ENCODE measurements at places on chromosomes 5 and 9.

DNA sequence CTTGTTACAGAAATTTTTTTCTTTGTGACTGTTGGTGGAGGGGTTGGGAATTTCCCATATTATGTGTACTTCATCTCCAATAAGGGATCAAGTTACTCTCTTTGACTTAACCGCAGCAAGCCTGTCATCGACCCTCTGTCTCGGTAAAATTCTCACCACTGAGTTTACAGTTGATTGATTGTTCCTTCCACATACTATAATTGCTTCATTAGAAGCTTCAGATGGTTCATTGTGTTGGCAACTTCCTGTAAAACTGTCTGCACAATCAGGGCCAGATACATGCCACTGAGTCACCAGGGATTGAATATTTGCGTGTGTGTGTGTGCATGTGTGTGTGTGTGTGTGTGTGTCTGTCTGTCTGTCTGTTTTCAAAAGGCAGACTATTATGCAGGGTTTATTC, 176.6 kb downstream of the ZNF462 start:
- DNase-seq = no peak

DNA sequence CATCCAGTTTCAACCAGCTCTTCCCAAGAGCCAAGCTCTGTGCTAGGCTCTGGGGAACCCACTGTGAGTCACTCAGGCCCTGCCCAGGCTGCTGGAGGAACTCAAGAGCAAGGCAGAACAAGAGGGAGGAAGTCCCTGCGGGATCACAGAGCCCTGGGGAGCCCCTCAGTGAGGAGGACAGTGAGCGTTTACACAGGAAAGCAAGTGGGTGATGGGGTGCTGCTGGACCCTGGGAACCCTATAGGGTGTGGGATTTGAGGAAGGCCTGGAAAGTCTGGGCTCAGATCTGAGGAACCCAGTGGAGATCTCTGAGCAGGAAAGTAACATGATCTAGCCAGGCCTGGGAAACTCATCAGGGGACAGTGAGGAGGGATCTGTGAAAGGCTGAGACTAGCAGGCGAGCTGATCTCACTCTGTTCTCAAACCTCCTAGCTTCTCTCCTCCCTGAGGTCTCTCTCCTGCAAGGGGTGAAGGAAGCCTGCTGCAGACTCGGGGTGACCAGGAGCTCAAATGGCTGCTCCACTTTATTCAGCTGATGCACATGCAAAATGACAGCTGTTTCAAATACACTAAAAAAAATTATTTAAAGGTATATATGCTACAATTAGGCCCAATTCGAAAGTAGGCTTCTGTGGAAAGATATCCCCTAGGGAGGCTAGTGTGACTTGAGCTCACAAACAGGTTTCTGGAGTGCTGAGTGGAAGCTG, 70.0 kb downstream of the SHB start:
- peak; percentile 53 for DNase-seq

DNA sequence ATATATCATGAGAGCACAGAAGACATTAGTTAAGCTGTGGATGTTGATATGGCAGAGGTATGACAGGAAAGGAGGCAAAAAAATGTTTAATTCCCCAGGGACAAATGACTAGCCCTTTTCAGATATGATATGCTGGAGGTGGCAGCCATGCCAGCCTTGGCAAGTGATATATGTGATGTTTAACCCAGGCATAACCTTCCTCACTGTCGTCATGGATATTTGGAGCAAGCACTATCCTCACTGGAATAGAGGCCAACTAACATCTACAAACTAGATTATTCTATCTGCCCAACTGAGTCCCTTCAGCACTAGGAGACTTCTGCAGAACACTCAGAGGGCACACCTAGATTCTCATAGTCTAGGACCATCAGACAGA, 27.3 kb upstream of the SLC46A2 start:
- no peak for DNase-seq

DNA sequence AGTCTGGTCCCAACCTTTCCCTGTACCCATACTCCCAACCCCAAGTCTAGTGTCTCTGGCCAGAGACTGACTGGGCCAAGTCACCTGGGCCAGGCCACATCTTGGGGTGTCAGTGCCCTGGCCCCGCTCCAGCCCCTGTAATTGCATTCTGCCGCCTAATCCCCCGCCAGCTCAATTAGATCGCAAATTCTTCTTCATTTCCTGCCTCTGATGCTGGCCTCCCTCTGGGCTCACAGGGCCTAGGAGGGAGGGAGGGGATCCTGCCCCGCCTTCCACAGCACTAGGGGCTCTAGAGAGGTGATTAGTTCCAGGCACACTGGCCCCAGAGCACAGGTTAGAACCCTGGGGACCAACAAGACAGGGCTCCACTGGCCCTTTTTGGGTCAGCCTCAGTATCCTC, 5.5 kb downstream of the CXXC5 start:
- no peak for DNase-seq

- DNase-seq = no peak
These were observed 65.5 kb upstream of the SYNPO start for GRCh38 chr5:150574818-150575547.

- no peak for DNase-seq
These were observed 10.6 kb downstream of the IL9 start for GRCh38 chr5:135885031-135885430.

DNA sequence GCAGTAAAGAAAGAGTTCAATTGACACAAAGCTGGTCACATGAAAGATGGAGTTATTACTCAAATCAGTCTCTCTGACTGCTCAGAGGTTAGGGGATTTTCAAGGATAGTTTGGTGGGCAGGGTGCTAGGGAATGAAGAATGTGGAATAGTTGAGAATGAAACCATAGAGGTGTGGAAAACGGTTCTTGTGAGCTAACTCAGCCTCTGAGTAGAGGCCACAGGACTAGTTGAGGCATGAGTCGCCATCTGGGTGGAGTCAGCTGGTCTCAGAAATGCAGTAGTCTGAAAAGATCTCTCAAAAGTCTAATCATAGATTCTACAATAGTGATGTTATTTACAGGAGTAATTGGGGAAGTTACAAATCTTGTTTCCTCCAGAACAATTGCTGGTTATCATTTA, 178.9 kb upstream of the SPEF2 start:
- DNase-seq = no peak

DNA sequence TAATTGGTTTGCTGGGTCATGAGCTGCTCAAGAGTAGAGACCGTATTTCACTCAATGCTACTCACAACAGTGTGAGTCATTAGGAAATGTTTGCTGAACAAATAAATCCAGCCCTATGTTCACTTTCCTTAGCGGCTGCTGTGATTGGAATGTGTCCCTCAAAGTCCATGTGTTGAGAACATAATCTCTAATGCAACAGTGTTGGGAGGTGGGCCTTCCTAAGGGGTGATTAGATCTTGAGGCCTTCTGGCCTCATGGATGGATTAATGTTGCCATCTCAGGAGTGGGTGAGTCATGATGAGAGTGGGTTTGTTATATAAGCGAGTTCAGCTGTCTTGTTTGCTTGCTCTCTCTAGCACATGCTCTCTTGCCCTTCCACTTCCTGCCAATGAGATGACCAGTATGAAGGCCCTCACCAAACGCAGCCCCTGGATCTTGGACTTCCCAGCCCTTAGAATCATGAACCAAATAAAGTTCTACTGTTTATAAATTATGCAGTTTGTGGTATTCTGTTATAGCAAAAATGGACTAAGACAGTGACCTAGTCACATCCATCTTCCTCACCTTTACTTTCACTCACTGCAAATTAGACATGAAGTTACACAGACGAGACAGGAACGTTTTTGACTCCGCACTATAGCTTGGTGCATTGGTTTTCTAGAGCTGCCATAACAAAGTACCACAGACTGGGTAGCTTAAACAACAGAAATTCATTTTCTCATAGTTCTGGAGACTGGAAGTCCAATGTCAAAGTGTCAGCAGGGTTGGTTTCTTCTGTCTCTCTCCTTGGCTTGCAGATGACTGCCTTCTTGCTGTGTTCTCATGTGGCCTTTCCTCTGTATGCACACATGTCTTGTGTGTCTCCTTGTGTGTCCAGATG, 50.9 kb upstream of the FAM169A start:
- no peak for DNase-seq

GRCh38 chr5:140973550-140973949, 7.3 kb downstream of the PCDHAC2 start:
- no peak for DNase-seq

GRCh38 chr5:131536850-131537448, 98.1 kb downstream of the RAPGEF6 start:
- no peak for DNase-seq

DNA sequence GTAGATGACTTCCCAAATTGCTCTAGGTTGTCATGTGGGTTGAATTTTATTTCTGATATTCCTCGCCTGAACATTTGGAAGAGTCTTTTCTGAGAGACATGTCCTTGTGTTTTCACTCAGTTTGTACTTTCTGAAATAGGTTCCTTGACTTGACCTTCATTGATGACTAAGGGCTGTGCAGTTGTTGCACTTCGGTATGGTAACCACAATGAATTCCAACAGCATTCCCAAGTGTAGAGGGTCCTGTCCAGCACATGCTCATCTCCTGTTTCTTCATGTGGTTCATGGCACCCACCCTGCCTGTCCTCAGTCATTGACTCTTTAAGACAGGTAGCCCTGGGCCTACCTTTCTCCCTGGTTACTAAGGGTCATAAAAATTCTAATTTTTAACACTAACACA, 527.8 kb downstream of the MTRR start:
- no peak for DNase-seq

DNA sequence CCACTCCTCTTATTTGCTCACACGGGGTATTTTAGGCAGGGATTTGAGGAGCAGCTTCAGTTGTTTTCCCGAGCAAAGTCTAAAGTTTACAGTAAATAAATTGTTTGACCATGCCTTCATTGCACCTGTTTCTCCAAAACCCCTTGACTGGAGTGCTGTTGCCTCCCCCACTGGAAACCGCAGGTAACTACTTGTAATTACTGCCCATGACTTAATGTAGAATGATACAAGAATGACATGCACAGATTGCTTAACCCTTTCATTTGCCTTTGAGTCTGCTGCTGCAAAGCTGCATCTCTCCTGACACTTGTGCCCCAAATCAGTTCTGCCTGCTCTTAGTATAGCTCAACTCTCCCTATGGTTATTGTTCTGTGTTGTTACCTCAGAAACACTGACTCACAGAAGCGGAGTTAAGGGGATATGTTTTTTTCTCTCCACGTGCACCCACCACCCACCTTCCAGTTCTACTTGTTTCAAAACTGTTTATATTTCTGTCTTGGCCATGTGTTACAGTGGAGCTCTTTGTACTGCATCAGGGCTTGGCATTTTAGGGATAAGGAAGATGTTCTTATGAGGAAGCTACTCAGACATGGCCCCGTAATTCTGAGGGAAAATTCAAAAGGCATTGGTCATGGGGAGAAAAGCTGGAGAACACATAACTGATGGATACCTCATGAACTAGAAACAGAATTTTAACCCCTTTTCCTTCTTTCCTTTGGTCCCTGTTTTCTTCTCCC, 2.3 kb downstream of the ADRB2 start:
- no peak for DNase-seq

DNA sequence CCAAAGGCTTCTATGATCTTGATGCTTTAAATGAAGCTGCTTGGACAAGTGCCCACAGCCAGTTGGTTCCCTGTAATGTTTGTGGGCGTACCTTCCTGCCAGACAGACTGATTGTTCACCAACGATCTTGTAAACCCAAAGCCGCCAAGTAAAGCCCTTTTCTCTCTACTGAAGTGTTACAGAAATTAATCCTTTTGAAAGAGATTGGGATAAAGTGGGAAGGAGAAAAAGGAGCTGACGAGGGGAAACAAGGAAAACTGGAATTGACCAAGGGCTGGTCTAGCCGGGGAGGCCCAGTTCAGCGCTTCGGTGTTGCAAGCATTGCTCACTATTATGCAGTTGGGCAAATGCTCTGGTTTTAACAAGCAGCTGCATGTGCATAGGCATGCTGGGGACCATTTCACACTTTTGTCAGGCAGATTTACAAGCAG, 53.2 kb downstream of the ZNF474 start:
- DNase-seq = no peak

- DNase-seq = peak; percentile 4
These were observed 51.2 kb downstream of the MRPS27 start for GRCh38 chr5:72268753-72269410.

DNA sequence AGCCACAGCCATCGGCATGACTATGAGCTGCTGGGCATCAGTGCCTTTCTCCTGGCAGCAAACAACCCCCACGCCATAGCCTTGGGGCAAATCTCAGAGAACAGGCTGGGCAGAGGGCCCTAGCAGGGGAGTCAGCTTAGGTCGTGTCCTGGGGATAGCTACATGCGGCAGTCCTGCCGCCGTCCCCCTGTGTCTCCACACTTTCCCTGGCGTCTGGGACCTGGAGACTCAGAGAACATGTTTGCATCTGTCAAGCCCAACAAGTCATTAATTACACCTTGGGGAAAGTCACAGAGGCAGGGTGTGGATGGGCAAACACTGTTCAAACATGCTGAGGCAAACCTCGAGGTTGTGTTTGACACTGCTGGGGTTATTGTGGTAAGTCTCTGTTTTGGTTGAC, 123.6 kb downstream of the C5orf15 start:
- DNase-seq = no peak

DNA sequence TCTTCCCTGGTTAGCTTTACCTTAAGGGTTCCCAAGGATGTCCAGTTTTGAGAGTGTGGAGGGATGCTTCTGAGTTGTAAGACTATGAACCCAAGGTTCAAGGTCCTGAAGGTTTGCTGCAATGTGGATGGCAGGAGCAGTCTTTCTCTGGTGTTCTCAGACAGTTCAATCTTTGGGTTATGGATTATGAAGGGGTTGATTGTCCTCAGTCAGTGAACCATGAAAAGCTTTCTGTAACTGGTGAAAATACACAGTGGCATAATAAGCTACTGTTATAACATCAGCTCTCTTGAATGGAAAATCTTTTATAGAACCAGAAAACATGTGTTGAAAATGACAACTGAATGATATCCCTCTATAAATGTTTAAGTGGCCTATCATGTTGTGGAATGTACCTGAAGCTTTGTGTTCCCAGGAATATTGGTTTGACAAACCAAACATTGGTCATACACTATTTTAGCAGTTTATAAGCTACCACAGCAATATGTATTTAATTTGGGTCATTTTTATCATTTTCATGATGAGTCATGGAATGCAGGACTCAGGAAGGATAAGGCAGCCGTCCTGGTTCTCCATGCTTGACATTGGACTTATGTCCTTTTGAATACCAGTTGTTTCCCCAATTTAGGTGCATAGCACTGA, 1041.8 kb upstream of the ARRDC3 start:
- DNase-seq = no peak

- DNase-seq = peak; percentile 58
These were observed 70.7 kb upstream of the RNF38 start for GRCh38 chr9:36470643-36471290.

DNA sequence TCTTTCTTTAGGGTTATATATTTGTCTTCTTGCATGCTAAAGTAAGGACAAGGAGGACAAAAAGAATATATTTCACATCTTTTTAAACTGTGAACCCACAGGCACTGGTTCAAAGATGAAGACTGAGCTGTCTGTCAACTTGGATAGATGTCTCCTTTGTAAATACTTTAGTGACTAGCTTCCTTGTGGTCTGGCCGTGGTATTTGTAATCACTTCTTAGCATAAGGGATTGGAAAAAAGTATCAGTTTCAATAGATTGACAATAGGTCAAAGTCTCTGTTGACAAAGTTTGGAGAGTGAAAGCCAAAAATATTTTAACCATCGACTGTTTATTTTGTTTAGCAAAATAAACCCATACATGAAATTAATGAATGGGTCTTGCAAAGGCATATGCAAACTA, 91.4 kb downstream of the TMEM167A start:
- DNase-seq = no peak

Data from CD4-positive, alpha-beta T cell treated with Interferon gamma for 1 hour (primary cell).